ENCODE measurements at places on chromosomes 7 and 10.

DNA sequence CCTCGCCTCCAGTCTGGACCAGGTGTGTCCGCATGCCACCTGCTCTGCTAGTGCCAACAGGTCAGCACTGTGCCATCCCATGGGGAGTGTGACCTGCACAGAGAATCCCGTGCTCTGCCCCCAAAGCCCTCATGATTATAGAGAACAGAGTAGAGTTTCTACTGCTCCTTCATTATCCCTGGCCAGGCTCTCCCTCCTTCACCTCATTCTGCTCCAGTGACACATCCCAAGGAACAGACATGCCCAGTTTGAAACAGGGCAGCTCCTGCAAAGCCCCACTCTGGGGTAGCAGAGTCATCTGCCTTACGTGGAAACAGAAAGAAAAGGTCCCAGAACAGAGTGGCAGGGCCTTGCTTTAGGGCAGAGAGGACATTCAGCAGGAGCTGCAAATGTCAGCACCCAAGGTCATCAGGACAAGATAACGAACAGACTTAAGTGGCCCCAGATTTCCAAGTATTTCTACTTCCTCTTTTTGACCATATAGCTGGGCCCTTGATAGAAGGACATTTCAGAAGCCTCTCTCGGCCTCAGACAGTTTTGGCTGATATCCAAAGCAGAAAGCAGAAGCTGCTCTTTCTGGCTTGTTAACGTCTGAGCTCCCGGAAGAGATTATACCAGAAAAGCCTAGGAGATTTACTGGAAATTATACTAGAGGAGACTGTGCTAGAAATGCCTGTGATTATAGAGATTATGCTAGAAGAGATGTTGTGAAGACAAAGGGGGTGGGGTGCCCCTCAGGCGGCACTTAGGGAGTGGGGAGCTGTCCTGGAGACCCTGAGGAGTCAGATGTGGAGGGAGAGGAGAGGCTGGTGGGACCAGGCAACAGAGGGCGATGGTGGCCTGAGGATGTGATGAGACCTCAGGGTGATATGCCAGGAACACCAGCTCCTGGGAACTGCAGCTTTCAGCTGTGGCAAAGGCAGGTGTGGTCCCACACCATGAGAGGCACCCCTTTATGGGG is 12.6 kb downstream of the TMEM176B start:
- no peak for DNase-seq

DNA sequence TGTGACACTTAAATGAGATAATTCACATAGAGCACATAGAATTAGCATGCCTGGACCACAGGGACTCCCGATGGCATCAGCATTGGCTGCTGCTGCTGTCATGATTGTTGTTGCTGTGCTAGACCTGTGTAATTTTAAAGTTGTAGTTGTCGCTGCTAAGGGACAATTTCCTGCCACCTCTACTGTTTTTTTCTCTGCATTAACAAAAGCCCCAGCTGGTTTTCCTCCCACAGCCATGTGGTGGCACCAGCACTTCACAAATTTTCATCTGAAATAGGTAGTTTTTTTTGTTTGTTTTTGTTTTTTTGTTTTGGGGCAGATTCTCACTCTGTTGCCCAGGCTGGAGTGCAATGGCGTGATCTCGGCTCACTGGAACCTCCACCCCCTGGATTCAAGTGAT is 25.4 kb upstream of the PRXL2A start:
- DNase-seq, result no peak

- DNase-seq, result no peak
Measured at GRCh38 chr10:95315509-95315908, 24.7 kb upstream of the PDLIM1 start.

DNA sequence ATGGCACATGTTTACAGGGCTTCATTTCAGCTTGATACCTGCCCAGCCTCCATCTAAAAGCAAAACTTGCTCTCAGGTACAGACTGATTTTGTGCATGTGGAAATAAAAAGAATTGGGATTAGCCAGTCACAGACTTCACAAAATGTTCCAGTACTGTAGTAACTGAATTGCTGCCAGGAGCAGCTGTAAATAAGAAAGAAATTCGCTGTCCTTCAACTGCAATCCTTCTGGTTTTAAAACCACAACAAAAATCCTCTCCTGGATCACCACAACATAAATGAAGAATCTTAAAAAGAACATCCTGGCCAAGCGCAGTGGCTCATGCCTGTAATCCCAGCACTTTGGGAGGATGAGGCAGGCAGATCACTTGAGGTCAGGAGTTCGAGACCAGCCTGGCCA is 3.9 kb upstream of the MIOS start:
- DNase-seq, result no peak

- DNase-seq, result no peak
Measured at GRCh38 chr7:133009426-133010252, 72.3 kb downstream of the CHCHD3 start.

DNA sequence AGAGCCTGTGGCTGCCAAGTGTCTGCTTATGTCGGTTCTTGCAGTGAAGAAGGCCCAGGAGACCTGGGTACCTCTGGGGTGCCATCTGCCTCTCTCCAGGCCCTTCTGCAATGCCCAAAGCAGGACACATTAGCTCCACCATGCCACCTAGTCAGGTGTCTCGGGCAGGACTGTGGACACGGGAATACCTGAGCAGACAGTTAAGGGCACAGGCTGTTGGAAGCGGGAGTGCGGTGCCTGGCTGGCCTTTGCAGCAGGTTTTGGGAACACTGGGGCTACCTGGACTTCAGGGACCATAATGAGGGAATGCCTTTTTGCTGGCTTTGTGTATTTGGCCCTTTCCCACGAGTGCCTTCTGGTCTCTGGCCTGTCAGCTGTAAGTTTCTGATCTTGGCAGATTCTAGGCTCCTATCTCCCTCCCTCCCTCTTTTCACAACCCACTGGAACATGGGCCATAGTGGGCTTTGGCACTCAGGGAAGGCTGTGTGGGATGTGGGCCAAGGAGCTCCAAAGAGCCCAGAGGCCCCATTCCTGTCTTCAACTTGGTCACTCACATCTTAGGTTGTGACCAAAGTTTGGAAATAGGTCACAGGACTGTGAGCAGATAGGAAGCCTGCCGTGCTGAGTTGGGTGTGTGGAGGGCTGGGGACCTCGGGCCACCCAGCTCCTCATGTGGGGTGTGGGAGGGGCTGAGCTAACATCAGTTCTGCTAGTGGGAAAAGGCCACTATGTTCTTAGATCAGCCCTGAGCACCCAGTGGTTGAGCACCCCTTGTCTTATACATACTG is 41.5 kb upstream of the CXCL12 start:
- DNase-seq, result no peak

- no peak for DNase-seq
Measured at GRCh38 chr7:27690649-27691048, 28.0 kb upstream of the HIBADH start.

GRCh38 chr7:128265906-128266300 is 24.8 kb downstream of the LEP start:
- DNase-seq, result no peak

DNA sequence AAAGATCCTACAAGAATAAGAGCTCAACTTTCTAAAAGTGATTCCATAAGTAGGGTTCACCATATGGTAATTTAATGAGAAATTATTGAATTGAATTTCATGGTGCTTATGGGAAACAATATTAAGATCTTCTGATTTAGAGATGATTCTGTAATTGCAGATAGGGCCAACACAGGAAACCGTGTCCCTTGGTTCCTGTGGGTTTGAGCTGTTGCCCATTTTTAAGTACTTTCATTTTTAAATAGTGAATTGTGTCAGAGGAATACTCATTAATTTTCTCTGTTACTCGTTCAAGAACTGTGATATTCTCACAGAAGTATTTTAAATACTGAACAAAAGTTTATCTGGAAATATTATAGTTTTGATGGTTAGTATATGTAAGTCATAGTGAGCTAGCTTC is 129.2 kb downstream of the SRI start:
- DNase-seq, result no peak

GRCh38 chr10:123995461-123996131 is 97.8 kb downstream of the CHST15 start:
- no peak for DNase-seq

DNA sequence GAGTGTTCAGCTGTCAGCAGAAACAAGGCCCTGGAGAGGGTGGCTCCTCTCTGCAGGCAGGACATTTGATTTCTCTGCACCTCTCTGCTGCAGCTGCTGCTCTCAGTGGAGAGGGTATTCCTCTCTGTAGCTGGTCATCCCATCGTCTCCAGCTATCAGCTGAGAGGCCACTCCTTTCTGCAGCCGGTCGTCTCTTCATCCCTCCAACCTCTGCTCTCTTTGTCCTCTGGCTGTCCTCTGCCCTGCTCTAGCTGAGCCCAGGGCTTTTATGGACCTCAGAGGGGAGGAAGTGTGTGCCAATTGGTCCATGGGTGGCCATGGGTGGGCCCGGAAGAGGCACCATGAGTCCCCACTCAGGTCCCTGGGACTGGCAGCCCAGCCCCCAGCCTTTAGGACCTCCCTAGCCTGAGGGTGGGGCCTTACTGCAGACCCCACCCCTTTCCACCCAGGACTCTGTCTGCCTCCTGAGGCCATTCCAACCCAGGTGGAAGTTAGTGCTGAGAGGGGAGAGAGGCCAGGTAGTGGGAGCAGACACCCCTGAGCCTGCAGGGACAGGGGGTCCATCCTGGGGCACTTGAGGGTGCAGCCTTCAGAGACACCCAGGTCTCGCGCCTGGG is 26.2 kb upstream of the CDCA7L start:
- no peak for DNase-seq

DNA sequence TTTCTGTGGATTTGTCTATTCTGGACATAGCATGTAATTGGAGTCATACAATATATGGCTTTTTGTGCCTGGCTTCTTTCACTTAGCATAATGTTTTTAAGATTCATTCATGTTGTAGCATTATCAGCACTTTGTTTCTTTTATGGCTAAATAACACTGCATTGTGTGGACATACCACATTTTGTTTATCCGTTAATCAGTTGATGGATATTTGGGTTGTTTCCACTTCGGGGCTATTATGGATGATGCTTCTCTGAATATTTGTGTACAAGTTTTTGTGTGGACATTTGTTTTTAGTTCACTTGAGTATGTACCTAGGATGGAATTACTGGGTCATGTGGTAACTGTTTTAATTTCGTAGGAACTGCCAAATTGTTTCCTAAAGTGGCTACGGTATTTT is 6.4 kb downstream of the LCOR start:
- DNase-seq, result no peak

GRCh38 chr7:92880212-92881090 is 44.1 kb upstream of the CDK6 start:
- DNase-seq, result no peak

DNA sequence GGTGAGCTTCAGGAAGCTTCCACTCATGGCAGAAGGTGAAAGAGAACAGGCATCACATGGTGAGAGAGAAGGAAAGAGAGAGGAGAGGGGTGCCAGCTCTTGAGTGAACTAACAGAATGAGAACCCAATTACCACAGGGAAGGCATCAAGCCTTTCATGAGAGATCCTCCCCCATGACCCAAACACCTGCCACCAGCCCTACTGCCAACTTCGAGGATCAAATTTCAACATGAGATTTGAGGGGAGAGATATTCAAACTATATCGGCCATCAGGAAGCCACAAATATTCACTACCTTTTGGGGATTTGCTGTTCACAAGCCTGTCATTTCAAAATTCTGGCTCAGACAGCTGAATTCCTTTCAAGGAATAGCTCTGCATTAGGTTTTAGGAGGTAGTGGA is 39.9 kb upstream of the SMNDC1 start:
- no peak for DNase-seq

DNA sequence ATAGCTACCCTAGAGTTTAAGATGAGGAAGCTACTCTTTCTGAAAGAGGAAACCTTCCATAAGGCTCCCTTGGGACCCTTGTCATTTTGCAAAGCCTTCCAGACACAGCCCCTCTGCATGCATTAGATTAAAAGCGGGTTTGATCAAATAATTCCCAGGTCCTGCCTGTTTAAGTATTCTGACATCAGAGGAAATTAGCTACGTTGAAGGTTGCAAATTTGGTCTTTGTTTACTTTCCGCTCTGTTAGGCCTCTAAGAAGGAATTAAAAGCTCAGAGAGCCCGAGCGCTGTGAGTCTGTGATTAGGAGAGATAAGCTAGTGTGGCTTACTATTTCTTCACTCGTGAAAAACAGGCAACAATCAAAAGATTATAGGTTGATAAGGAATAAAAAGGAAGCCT is 1.4 kb upstream of the THSD7A start:
- DNase-seq, result peak; percentile 48

- no peak for DNase-seq
Measured at GRCh38 chr10:70615784-70616522, 13.4 kb upstream of the PRF1 start.

DNA sequence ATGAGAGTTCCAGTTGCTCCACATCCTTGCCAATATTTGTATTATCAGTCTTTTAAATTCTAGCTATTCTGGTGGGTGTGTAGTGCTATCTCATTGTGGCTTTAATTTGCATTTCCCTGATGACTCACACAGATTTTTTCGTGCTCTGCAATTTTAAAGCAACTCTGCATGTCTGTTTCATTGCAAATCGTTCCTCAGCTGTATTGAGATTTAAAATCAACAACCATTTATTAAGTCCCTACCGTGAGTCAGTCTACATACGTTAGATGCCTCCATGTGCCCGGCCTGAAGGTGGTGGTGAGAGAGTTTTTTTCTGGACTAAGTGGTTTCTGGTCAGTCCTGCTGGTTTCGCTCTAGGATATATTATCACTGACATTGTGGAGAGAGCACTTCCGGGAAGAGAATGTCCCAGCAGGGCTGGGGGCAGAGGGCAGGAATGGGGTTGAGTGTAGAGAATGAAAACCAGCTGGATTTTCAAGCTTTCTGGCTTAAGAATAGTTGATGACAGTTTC is 8.4 kb upstream of the HYCC1 start:
- DNase-seq, result no peak

- DNase-seq, result no peak
Measured at GRCh38 chr10:116521424-116522290, 24.1 kb upstream of the PNLIP start.

DNA sequence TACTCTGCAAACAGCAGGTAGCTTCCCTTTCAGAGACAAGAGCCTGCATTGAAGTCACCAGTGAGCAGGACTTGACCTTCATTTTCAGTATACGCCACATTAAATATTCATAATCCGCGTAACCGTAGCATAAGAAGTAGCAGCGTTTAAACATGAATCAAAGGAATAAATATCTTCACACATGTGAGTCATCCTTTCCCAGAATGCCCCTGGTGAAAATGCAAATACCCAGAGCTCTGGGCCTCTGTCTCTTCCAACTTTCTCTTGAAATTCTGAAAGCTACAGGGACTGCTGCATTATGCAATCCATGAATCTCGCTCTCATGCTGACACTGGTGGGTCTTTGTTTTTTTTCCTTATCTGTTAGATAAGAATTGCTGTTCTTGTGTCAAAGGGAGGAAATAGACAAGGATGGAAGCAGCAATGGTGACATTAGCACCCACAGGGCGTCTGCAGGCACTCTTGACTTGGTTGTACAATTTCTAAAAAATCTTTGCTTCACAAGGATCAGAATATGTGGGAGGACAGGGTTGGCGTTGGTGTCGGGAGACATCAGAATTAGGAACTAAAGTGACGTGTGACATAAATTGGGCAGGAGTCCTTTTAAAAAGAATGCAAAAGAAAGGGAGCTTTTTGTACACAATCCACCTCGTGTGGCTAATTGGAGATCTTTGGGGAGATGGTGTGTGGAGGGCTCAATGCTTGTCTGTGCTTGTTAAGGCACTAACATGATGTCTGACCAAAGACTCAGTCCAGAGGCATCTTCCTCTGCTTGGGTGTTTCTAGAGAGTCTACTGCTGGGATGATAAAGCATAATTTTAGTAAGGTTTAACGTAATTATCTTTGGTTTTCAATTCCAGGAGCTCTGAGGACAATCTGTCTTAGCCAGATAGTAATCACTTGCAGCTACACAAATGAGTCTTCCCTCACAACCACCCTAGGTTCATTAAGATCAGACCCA is 390.3 kb downstream of the KCNMA1 start:
- no peak for DNase-seq
